GM23338 (cell line): ENCODE measurements at places on chromosomes 2 and 18.

DNA sequence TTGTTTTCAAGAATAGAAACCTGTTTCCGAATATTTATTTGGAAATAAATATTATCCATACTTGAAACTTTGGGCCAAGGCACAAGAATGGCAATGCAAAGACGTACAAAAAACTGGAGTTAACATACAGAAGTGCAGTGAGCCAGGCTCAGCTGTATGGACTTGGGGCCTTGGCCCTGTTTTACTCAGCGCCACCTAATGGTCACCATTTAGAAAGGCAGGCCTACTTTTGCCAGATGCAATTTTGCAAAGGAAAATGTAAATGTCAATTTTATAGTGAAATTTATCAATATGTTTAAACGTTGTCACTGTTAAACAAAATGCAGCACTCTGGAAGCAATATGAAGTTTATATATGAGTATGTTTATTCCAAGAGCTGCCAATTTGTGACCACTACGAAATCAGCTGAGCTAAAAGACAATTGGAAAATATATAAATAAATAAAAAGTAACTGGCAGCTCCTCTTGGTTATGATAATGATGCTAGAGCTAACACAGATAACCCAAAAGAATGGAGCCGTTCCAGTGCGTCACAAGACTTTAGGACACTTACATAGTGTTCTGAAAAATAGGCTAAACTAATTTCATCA lies 155.0 kb downstream of the ARHGAP15 start:
- peak; percentile 78 for DNase-seq

- peak; percentile 75 for DNase-seq
Observed at GRCh38 chr2:190696792-190697398, 48.0 kb downstream of the NAB1 start.

- no peak for DNase-seq
Observed at GRCh38 chr2:39275016-39275415, 31.2 kb upstream of the CDKL4 start.

DNA sequence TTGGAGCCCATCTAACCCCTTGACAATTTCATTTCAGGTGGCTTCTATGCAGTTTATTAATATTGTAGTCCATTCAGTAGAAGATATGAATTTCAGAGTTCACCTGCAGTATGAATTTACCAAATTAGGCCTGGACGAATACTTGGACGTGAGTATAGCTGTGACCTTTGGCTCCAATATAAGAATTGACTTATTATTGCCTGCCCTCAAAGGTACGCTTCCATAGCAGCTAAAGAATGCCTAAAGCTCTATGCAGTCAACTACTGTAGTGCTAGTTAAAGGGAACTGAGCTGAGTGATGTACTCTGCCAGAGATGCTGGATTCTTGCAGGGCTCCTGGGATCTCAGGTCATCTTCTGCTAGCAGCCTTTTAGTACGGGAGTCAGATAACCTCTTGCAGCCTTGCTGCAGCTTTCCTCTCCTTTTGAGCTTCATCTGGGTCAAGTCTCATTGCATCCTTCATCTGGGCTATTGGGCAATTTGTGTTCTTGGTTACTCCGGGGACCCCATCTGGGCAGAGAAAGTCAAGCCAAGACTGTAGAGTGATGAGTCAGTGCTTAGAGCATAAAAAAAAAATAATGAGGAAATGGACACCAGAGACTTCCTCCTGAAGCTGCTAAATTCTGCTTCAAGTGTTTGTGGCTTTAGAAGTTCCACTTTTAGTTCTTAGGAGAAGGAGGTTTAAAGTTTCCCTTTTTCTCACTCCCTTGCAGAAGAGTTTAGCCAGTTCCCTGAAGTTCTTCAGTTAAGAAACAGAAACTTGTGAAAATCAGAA lies 105.6 kb downstream of the PRPF40A start:
- no peak for DNase-seq

DNA sequence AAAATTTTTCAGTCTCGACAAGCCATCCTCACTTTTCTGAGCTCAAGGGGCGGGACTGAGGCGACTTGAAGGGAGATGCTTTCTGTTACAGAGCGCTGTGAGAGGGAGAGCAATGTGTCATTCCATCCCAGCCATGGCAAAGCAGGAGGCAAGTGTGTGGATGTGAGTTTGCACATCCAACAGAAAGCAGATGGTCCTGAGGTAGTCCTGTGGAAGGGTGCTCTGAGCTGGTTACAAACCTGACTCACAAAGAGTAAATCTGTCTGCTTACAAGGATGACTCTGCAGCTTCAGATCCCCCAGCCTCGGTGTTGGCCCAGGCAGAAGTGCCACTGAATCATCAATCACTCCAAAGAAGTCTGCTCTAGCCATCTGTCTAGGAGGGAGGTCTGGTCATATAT lies 482.0 kb upstream of the DCC start:
- no peak for DNase-seq

DNA sequence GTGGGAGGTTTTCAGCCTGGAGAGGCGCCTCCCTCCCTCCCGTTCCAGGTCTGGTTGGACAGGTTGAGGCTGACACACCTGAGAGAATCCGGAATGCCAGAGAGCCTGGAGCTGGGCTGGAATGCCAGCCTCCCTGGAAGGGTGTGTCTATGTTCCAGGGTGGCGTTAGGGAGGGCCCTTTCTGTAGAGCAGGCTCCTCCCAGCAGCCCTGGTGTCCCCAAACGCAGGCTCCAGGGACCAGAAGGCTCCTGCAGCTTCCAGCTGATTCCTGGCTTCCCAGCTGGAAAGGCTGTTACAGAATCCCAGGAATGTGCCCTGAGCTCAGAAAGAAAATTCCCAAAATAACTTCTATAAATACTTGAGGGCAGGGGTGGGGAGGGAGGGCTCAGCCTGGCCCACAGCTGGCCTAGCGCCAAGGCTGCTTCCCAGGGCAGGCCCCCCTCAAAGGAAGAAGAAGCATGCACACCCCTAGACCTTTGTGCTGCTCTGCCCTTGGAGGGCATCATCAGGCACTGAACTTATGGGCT lies 85.4 kb downstream of the STPG4 start:
- peak; percentile 95 for DNase-seq

- DNase-seq = peak; percentile 51
Observed at GRCh38 chr2:120029672-120030640, 17.1 kb downstream of the EPB41L5 start.

- no peak for DNase-seq
Observed at GRCh38 chr2:163990101-163990500, 254.3 kb upstream of the FIGN start.

DNA sequence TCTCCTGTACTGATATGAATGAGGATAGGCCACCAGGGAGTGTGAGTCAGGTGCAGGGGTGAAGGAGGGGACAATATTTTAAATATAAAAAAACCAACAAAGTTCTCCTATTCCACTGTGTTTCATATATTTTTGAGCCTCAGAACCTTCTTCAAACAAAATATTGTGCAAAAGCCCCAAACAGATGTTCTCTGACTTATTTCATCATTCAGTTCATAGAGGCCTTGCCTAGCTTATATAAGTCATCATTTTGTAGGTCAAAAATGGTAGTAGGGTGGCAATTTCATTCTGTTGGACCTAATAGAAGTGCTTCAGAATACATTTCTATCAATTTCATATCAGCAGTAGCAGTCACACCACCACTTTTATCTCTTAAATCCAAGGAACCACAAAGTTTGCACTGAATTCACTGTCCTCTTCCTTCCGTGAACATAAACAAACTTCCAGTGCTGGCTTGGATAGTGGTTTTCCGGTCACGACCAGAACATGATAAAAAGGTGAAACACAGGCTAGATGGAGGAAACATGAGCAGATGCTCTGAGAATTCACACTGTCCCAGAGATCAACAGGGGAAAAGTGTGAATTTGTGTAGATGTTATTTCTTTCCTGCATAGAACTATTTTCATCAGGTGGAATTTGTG lies 99.1 kb downstream of the EN1 start:
- no peak for DNase-seq

DNA sequence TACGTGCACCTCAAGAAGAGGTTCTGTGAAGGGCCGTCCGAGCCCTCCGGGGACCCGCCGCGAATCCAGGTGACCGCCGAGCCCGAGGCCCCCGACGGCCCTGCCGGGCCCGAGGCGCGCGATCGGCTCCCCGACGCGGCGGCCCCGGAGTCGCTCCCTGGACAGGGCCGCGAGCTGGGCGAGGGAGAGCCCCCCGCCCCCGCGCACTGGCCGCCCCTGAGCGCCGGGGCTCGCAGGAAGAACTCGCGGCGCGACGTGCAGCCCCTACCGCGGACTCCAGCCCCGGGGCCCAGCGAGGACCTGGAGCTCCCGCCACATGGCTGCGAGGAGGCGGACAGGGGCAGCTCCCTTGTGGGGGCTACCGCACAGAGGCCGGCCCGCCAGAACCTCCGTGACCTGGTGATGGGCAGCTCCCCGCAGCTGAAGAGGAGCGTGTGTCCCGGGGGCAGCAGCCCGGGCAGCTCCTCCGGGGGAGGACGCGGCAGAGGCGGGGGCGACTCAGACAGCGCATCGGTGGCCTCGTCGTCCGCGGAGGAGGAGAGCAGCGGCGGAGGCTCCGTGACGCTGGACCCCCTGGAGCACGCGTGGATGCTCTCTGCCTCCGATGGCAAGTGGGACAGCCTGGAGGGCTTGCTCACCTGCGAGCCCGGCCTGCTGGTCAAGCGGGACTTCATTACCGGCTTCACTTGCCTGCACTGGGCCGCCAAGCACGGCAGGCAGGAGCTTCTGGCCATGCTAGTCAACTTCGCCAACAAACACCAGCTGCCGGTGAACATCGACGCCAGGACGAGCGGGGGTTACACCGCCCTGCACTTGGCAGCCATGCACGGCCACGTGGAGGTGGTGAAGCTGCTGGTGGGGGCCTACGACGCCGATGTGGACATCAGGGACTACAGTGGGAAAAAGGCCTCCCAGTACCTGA lies 812 bp downstream of the SOWAHC start:
- peak; percentile 38 for DNase-seq

- DNase-seq = no peak
Observed at GRCh38 chr2:233789554-233789953, 11.4 kb downstream of the MROH2A start.

DNA sequence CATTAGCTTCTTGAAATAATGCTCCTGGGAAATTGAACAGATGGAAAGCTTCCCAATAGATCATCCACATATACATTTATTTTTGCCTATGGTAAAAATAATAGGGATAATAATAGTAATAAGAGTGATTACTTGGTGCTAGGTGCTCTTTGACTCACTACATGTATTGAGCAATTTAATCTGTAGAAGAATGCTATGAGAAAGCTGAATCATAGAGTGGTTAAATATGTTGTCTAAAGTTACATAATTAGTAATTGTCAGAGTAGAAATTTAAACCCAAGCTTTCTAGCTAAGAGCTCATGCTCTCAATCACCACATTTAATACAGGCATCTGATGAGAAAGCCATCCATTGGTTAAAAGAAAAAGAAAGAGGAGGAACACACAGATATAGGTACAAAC lies 590.5 kb upstream of the SLC8A1 start:
- no peak for DNase-seq

DNA sequence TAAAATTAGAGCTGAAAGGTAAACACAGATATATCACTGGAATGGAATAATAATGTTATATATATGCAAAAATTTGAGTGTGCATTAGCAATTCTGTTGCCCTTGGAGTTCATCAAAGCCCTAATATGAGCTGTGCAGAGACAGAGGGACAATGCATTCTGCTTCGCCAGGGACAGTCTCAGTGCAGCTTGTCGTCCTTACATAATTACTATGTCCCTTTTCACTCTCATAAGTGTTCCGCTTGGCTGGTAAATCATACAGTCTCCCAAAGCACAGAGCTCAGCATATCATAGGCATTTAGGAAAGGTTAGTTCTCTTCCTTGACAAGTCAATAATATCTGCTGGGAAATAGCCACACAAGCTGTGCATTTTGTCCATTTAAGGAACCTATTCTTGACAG lies 30.7 kb downstream of the MAPK4 start:
- DNase-seq = no peak

DNA sequence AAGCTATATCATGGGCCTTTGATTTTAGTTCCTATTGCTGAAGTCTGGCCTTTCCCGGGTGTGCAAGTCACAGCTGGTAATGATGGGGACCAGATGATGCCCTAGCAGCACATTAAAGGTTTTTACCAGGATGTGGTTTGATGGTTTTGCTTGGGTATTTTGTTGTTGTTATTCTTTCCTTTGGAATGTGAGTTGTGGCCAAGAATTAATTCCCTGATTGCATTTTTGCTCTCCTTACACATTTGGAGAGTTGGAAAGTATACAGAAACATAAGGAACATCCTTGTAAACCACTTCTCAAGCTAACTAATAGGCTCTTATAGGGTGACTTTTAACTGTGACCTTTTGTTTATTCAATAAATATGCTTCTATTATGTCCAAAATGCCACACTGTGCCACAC lies 154.1 kb upstream of the MMADHC start:
- DNase-seq = no peak

DNA sequence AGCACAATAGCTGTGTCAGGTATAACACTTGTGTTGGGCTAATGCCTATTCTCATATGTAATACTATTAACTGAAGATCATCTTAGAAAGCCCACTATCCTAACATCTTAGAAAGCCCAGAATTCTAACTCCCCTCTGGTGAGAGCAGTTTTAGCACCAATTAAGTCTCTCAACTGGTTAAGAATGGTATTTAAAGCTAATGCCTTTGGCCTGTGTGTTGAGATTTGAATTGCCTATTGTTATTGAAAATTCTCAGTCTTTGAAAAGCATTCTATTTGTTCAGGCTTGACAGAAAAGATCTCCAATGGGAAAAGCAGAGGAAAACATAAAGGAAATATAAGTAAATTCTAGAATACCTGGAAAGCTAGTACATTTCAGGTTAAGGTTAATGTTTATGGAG lies 352.5 kb downstream of the ARHGAP15 start:
- DNase-seq = peak; percentile 79

GRCh38 chr2:142937347-142937746 lies 59.9 kb downstream of the KYNU start:
- DNase-seq = no peak

DNA sequence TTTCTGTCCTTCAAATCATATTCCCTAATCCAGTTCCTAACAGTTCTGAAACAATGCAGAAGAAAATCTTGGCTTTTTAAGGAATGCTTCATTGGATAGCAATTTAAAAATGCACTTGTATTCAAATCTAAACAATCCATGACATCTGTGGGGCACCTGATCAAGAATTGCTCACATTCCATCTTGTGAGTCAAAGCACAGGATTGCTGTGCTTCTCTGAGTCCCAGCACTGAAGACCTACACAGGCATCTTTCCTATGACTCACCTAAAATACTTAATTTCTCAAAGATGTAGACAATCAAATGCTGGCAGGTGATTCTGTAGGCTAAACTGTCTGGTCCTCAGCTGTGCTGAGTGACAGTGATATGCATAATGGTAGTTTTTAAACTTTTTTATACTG lies 10.1 kb upstream of the ATP8B1 start:
- no peak for DNase-seq

GRCh38 chr2:43905371-43905803 lies 66.6 kb downstream of the ABCG8 start:
- no peak for DNase-seq

- no peak for DNase-seq
Observed at GRCh38 chr2:237878321-237879057, 19.1 kb downstream of the RAMP1 start.

DNA sequence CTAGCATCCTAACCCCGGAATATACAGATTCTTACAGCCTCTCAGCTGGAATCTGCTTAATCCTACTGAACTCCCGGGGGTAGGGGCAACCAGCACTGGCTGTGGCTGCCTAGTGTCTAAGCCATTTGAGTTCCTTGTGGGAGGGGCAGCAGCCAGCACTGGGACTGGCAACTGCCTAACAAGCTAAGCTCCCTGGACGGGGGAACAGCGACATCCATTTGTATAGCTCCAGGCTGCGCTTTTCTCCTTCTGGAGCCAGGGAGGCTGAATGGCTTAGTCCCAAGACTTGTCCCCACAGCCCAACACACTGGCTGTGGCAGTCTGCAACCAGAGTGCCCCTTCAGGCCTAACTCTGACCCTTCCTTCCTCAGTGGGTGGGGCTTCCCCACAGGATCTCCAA lies 787.2 kb downstream of the METTL4 start:
- DNase-seq = peak; percentile 4
